ENCODE measurements at places on chromosomes 7 and 10. TPM values are rescaled to one million over a fixed set of nuclear protein-coding genes. Genes with fewer than 3 reads are reported as not detected.
A peak's percentile ranks its signal among the peaks of the same experiment; 100 is the strongest.

GRCh38 chr10:60967260-60967659, 23.3 kb upstream of the RHOBTB1 start:
- peaks cover 15% of the 10 kb centered on the region for H3K4me1 ChIP-seq
- H3K36me3 ChIP-seq: no peaks in the 10 kb centered on the region
- H3K27ac ChIP-seq: no peak overlapping the region
- no peaks in the 10 kb centered on the region for H3K27me3 ChIP-seq
- DNase-seq: no peak

Gene TFAM
- 54.2 TPM for total RNA-seq

Gene COL17A1
- total RNA-seq: 0.04 TPM

Gene JCAD
- 2.3 TPM for total RNA-seq

Gene SLC26A3
- total RNA-seq: not detected

Gene DNMBP
- total RNA-seq: 31.2 TPM

DNA sequence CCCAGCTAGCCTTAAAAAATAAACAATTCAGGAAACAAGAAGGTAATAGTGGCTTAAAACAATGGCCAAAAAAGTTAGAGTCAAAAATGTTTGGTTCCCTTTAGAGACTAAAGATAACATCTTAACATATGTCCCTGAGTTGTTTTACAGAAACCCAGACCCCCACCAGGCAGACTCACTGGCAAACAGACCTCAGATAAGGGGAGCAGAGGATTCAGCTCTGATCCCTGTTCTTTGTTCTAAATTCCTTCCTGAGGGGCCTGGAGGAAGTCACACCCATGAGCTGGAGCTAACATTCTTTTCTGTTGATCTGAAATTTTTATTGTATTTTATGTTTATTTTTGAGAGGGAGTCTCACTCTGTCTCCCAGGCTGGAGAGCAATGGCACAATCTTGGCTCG, 247.2 kb downstream of the USP6NL start:
- no peak overlapping the region for H3K4me3 ChIP-seq
- no peak for DNase-seq
- no peaks in the 10 kb centered on the region for H3K27me3 ChIP-seq
- H3K36me3 ChIP-seq: no peaks in the 10 kb centered on the region
- no peak overlapping the region for H3K27ac ChIP-seq
- H3K4me1 ChIP-seq: no peaks in the 10 kb centered on the region

DNA sequence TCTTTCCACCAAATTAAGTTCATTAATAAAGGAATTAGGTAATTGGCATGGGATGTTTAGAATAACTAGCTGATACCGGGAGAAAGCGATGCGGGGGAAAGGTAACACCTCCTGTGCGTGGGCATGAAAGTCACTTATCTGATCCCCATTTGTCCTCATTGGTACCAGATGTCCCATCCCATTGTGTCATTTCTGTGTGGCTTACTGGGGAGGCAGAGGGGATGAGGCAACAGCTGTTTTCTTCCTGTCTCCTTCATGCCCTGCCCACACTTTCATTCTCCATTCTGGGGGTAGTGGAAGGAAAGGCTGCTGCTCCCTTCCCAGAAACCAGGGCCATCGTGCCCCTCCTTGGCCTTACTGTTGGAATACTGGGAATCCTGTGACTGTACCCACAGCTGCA, 27.1 kb downstream of the EEPD1 start:
- no peaks in the 10 kb centered on the region for H3K4me1 ChIP-seq
- no peak overlapping the region for H3K27ac ChIP-seq
- no peak overlapping the region for H3K4me3 ChIP-seq
- no peaks in the 10 kb centered on the region for H3K27me3 ChIP-seq
- H3K36me3 ChIP-seq: no peaks in the 10 kb centered on the region

- H3K27ac ChIP-seq: peak overlapping the region; percentile 62
- no peaks in the 10 kb centered on the region for H3K27me3 ChIP-seq
- peaks cover 20% of the 10 kb centered on the region for H3K4me1 ChIP-seq
- H3K36me3 ChIP-seq: no peaks in the 10 kb centered on the region
- peak overlapping the region; percentile 73 for H3K4me3 ChIP-seq
- DNase-seq: peak; percentile 76
These were observed 538 bp downstream of the AHCYL2 start for GRCh38 chr7:129225206-129225930.

- DNase-seq: no peak
- no peaks in the 10 kb centered on the region for H3K36me3 ChIP-seq
- H3K4me1 ChIP-seq: no peaks in the 10 kb centered on the region
- no peak overlapping the region for H3K27ac ChIP-seq
These were observed 10.9 kb downstream of the TRDMT1 start for GRCh38 chr10:17190602-17191001.

Gene ACTL6B
- not detected for total RNA-seq

DNA sequence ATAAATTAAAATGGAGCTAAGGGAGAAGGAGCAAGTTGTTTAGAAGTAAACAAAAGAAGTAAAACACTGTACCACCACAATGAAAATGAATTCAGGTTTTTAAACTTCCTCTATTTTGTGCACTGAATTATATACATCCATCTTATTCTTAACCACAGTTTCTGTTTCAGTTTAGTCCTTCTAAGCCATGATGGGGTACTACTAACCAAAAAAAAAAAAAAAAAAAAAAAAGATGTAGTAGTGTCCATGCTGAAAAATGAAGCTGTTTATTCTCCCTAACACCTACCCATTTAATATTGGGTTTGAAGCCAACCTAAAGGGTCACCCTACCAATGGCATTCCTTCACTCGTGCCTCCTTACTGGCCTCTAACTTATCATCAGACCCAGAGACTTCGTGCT, 3.4 kb upstream of the BMPR1A start:
- no peak overlapping the region for H3K4me3 ChIP-seq
- H3K4me1 ChIP-seq: peaks cover 30% of the 10 kb centered on the region
- no peaks in the 10 kb centered on the region for H3K27me3 ChIP-seq

- H3K27me3 ChIP-seq: no peaks in the 10 kb centered on the region
- H3K4me1 ChIP-seq: peaks cover 20% of the 10 kb centered on the region
- H3K36me3 ChIP-seq: no peaks in the 10 kb centered on the region
These were observed 457.6 kb upstream of the KLF6 start for GRCh38 chr10:4242561-4243035.

Gene GIMAP4
- total RNA-seq: not detected

GRCh38 chr10:130020651-130021382, 56.7 kb upstream of the EBF3 start:
- H3K4me1 ChIP-seq: no peaks in the 10 kb centered on the region
- H3K27ac ChIP-seq: no peak overlapping the region
- DNase-seq: no peak

DNA sequence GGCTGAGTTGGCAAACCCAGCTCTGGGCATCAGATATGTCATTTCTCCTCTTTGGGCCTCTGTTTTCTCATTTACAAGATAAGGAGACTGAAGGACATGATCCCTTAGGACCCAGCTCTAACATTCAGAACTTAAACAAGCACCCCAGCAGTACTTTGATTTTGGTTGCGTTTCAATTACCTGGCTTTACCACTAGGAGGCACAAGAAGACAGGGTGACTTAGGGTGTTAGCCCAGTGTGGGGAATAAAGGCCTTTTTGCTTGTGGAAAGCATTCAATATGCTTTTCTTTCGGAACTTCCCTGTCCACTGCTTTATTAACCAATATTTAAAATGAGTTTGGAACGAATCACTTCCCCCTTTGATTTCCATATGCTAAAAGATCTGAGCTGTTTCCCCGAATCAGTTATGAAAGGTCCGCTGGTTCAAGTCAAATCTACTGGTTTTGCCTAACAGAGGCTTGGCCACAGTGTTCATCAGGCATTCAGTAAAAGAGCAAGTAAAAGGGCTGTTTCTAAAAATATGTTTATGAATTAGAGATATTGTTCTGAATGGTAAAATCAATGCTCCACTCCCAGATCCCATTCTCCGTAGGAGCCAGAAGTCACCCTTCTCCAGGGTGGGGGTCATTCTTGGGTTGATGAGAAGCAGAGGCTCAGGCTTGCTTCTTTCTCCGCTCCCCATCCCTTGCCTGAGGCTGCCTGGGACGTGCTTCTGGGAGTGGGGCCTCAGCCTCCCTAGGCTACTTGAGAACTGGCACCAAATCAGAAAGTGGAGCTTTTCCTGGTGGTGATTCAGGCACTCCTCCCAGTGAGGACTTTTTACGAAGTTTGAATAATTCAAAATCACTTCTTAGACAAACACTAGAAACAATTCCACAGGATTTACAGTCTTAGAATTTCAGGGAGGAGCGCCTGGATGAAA, 105.5 kb downstream of the MYOF start:
- DNase-seq: peak; percentile 84
- H3K27me3 ChIP-seq: no peaks in the 10 kb centered on the region
- H3K27ac ChIP-seq: no peak overlapping the region

DNA sequence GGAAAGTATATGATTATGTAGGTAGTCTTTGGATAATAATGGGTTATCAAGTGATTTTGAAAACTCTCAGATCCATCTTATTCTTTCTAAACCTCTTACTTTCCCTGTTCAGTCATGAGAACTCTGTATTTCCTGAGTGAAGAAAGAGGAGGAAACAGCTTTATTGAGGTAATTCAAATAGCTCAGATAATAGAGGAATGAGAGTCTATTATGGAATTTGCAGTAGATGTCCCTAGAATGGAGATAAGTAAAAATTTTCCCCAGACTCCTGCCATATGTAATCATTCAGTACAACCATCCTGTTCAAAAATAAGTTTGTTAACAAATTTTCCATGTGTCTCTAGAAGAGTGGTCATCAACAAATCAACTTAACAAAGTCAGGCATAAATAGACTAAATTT, 36.4 kb downstream of the EPDR1 start:
- no peak for DNase-seq
- no peak overlapping the region for H3K27ac ChIP-seq
- no peaks in the 10 kb centered on the region for H3K36me3 ChIP-seq
- no peaks in the 10 kb centered on the region for H3K27me3 ChIP-seq

DNA sequence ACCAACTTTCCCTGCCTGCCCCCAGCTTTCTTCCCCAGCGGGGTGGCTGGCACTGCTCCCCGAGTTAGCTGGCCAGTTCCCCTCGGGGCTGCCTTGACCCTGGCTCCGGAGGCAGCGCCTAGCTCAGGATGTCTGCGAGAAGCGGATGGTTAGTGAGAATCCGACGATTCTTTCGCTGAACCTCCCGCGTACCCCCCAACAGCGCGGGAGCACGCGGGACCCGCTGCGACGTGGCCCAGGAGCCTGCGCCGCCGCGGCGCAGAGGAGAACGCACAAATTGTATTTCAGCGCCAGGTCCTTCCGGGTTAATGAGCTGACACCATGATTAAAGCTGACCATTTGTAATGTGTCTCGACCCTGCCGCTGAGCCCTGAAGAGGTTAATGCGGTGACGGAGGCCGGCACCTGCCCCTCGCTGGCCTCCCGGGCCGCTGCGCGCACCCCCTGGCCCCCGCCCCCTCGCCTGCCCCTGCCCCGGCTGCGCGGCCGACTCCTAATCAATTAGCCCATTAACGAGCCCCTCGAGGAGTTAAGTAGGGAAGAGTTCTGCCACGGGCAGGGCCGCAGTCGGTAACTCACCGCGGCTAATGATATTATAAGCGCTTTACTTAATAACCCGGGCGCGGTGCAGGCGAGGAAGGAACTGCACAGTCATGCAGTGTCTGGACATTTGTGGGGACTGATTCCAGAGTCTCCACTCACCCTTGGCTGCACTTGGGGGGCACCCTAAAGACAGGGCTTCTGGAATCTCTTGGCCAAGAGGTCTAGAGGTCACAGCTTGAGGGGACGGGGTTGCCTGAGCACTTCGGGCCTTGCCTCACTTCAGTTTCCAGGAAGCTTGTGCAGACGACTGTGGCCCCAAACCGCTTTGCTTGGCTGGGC, 1.7 kb upstream of the HMX2 start:
- H3K27ac ChIP-seq: no peak overlapping the region
- H3K4me1 ChIP-seq: peaks cover 73% of the 10 kb centered on the region
- H3K4me3 ChIP-seq: peak overlapping the region; percentile 60
- H3K36me3 ChIP-seq: no peaks in the 10 kb centered on the region
- peak; percentile 43 for DNase-seq
- H3K27me3 ChIP-seq: peaks cover 100% of the 10 kb centered on the region

GRCh38 chr10:43361547-43362190, 9.8 kb upstream of the FXYD4 start:
- no peaks in the 10 kb centered on the region for H3K4me1 ChIP-seq
- no peak overlapping the region for H3K27ac ChIP-seq
- no peaks in the 10 kb centered on the region for H3K36me3 ChIP-seq
- no peaks in the 10 kb centered on the region for H3K27me3 ChIP-seq
- no peak for DNase-seq

Gene VIPR2
- 2.1 TPM for total RNA-seq

GRCh38 chr10:70292004-70292403, 8.2 kb upstream of the NPFFR1 start:
- no peak overlapping the region for H3K4me3 ChIP-seq
- H3K27ac ChIP-seq: no peak overlapping the region

DNA sequence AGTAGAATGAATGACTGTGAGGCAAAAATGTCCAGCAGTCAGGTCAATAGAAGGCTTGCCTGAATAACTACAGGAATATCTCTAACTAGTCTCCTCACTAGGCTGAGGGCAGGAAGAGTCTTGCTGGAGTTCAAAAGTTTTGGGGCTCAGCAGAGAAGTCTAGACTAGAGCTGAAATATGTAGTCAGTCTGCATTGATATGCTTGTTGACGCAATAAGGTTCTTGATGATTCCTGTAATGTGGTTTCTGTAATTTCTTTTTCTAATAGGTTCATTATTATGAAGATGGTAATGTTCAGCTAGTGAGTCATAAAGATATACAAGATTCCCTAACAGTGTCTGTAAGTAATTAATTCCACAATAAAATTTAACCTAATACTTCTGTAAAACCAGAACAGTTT, 41.5 kb upstream of the ST7 start:
- peaks cover 30% of the 10 kb centered on the region for H3K36me3 ChIP-seq
- no peak for DNase-seq
- no peaks in the 10 kb centered on the region for H3K27me3 ChIP-seq
- no peaks in the 10 kb centered on the region for H3K4me1 ChIP-seq
- H3K4me3 ChIP-seq: no peak overlapping the region

Measured in GM23338 (cell line).